Kidney (tissue), 22 donors: ENCODE measurements at places on chromosomes 16 and 17. TPM values are rescaled to one million over a fixed set of nuclear protein-coding genes. Genes with fewer than 3 reads are reported as not detected.

Gene DPEP2
- polyA plus RNA-seq = 0.99 TPM

Gene SCNN1B
- 62.9 TPM for polyA plus RNA-seq

Gene AIPL1
- polyA plus RNA-seq = not detected

DNA sequence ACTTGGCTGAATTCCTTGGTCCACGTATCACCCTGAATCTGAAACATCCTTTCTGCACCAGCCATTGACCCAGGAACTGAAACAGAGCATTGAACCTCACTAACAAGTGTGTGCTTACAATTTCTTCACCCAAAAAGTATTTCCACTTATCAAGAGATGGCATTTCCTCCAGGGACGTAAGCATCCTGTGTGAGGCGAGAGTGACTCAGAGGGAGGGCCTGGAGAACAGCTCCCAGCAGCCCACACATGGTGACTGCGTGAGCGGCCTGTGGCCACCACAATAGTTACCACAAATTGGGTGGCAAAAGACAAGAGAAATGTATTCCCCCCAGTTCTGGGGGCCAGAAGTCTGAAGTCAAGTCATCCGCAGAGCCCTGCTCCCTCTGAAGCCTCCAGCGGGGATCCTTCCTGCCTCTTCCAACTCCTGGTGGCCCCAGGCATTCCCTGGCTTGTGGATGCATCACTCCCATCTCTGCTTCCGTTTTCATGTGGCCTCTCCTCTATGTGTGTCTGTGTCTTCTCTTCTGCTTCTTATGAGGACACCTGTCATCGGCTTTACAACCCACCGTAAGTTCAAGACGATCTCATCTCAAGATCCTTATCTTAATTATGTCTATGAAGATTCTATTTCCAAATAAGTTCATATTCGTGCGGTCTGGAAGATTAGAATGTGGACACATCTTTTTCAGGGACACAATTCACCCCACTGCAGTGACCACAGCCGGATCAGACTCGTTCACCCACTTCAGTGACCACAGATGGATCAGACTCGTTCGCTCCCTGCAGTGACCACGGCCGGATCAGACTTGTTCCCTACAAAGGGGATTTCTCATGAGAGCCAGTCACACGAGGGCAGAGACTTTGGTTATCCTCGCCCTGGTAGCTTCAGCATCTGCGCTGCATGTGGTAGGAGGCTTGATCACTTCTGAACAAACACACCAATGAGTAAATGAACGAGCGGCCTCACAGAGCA is 122.6 kb upstream of the FOXF1 start:
- DNase-seq = no peak

DNA sequence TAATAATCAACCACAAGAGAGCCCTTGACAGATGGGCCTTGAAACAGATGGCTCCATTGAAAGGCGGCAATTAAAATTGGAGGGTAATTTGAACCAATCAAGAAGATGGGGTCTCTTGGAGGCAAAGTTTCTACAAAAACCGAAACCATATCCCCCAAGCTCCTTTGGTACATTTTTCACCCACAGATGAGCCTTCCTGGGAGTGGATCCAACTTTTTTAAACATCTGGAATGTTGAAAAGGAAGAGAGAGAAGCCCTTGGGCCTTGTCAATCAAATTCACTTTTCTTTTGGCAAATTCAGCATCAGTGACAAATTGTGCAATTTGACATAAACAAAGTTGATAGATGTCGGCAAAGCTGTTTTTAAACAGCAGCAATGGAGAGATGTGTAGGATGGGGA is 13.2 kb upstream of the NUP93 start:
- no peak for DNase-seq

DNA sequence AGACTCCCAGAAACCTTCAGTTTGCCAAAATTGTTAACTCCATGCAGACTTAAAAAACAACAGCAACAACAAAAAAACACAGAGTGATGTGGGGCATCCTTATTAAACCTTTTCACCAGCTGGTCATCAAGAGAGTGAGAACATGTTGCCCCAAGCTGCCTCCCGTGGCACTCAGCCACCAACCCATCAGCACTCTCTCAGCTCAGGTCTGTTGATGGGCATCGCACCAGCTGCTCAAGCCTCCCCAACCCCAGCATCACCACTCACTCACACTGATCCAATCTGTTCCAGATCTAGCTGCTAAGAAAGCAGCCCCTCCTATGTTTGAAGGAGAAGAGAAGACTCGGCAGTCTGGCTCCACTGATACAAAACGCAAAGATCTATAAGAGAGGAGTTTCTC is 46.8 kb downstream of the SLC39A11 start:
- no peak for DNase-seq

- no peak for DNase-seq
Observed at GRCh38 chr17:349666-350065, 2.9 kb downstream of the RPH3AL start.

GRCh38 chr16:9859701-9860327 is 322.4 kb downstream of the GRIN2A start:
- no peak for DNase-seq

- no peak for DNase-seq
Observed at GRCh38 chr17:75853433-75853832, 1.7 kb downstream of the WBP2 start.

DNA sequence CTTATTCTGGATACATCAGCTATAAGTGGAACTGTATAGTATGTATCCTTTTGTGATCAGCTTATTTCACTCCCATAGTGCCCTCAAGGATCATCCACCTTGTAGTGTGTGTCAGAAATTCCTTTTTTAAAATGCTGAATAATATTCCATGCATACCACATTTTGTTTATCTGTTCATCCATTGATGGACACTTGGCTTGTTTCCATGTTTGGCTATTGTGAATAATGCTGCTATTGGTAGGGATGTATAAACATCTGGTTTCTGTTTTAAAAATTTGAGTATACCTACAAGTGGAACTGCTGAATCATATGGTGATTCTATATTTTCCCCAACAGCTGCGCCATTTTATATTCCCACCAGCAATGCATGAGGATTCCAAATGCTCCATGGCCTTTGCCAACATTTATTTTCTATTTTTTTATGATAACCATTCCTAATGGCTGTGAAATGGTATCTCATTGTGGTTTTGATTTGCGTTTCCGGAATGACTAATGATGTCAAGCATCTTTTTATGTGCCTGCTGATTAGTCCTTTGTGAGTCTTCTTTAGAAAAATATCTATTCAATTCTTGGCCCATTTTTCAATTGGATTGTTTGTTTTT is 11.6 kb downstream of the RCVRN start:
- DNase-seq = no peak

DNA sequence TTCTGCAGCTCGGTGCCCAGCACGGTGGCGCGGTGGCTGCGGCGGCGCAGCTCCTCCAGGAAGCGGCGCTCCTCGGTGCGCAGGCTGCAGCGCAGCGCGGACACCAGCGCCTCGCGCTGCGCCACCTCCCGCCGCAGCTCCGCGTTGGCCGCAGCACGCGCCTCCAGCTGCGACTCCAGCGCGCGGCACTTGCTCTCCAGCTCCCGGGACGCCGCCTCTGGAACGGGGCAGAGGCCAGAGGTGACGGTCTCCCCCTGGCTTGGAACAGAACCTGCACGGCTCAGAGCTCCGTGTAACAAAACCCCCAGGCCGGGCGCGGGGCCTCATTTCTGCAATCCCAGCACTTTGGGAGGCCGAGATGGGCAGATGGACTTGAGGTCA is 13.2 kb upstream of the CLUH start:
- DNase-seq = peak; percentile 52

DNA sequence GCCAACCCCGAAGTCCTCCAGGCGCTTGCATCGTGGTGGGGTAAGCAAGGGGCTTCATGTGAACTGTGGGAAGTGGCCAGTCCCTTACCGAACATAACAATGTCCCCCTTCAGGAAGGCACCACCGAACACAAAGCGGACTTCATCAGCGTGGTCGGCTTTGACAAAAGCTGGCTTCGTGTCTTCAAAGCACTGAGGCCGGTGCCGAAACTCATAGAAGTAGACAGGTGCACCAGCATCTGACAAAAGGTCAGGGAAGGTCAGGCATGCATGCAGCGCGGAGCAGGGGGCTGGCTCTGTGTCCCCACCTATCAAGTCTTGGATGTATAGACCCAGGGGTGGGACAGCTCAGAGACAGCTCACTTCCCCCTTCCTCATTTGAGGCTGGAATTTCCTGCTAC is 16.6 kb upstream of the CES1 start:
- no peak for DNase-seq

- peak; percentile 56 for DNase-seq
Observed at GRCh38 chr17:74949455-74950115, 13.9 kb downstream of the OTOP3 start.

- DNase-seq = no peak
Observed at GRCh38 chr17:2064980-2065785, 10.3 kb downstream of the HIC1 start.

- DNase-seq = no peak
Observed at GRCh38 chr17:10748531-10749181, 18.8 kb upstream of the TMEM220 start.

- no peak for DNase-seq
Observed at GRCh38 chr16:2865651-2866050, 7.7 kb upstream of the PRSS22 start.

GRCh38 chr17:45824901-45825492 is 19.7 kb upstream of the SPPL2C start:
- no peak for DNase-seq

GRCh38 chr17:77594416-77595209 is 363.9 kb upstream of the TNRC6C start:
- DNase-seq = no peak

GRCh38 chr17:74429604-74430384 is 2.1 kb upstream of the GPRC5C start:
- DNase-seq = peak; percentile 77

DNA sequence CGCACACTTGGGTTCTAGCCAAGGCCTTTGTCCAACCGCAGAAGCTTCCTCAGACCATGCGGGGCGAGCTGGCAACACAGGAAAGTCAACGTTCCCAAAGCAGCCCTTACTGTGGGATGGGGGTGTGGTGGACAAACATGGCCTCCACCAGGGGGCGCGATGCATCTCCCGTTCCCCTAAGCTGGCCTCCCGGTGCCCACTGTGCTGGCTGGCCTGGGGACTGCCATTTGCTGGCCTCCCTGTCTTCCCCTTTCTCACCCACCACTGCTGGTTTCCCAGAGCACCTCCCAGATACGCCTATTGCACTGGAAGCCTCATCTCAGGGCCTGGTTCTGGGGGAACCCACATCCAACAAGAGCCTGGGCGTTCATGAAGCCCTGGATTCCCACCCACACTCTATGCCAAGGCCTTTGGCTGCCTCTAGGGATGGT is 145.3 kb downstream of the IRF8 start:
- peak; percentile 75 for DNase-seq

DNA sequence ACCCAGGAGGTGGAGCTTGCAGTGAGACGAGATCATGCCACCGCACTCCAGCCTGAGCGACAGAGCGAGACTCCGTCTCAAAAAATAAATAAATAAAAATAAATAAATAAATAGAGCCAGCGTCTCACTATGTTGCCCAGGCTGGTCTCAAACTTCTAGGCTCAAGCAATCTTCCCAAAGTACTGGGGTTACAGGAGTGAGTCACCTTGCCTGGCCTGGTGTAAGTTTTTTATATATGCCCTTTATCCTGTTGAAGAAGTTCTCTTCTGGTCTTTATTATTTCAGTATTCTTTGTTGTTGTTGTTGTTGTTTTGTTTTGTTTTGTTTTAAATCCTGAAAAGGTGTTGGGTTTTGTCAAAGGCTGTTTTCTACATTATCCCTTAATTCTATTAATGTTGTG is 30.1 kb upstream of the ABCC1 start:
- no peak for DNase-seq

DNA sequence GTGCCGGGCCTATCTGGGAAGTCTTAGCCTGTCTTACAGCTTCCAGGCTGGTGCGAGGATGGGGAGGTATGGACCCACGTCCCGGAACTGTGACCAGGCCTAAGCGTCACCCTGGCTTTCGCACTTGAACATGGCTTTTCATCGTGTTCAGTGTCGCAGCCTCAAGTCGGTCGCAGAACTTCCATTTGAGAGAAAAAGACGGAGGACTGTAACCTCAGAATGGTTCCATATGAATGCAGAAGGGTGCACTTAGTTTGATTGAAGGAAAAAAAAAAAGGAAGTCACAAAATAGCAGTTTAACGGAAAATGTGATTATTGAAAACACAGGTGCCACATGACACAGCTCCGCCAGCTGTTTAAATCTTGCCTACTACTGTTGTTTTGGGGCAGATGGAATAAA is 30.2 kb upstream of the JPT2 start:
- no peak for DNase-seq

- no peak for DNase-seq
Observed at GRCh38 chr17:44119798-44120197, 3.6 kb downstream of the HDAC5 start.

GRCh38 chr17:72846399-72846798 is 246.1 kb downstream of the SLC39A11 start:
- no peak for DNase-seq
